ENCODE measurements at places on chromosomes 7 and 10.

DNA sequence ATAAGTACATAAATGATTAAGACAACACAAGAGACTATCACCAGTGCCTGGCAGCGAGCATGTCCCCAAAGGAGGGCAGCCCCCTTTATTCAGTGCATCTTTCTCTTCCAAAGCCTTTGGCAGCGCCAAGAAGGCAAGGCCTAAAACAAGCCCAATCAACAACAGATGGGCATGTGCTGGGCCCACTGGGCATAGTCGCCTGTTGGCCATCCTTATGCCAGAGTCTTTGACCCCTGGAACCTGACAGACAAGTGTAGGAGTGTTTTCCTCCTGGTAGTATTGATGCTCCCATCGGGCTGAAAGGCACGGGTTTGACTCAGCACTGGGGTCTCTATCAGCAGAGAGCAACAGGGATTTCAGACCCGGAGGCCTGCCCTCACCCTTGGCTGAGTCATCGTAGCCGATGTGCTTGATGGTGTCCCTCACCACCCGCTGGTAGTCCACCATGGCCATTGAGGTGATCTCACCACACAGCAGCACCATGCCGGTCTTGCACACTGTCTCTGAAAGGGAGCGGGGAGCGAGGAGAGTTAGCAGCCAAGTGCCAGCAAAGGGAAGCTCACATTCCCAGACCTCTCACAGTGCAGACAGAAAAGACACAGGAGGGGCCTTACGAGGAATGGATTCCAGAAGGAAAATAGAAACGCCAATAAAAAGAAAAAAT is 5.8 kb downstream of the MAT1A start:
- no peak for DNase-seq

DNA sequence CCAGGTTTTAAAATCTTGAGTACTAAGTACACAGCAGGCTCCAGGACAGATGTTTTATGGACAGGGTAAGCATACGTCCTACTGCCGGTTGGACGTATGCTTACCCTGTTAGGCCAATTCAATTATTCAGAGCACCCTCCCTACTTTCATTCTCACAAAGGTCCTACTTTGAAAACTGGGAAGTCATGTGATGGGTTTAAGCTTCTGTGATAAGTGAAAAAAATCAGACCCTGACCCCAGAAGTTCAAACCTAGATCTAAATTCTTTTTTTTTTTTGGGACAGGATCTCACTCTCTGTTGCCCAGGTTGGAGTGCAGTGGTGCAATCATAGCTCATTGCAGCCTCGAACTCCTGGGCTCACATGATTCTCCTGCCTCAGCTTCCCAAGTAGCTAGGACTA is 55.2 kb downstream of the HIPK2 start:
- no peak for DNase-seq

- DNase-seq: no peak
These were observed 57.9 kb downstream of the SDK1 start for GRCh38 chr7:3358991-3359390.

DNA sequence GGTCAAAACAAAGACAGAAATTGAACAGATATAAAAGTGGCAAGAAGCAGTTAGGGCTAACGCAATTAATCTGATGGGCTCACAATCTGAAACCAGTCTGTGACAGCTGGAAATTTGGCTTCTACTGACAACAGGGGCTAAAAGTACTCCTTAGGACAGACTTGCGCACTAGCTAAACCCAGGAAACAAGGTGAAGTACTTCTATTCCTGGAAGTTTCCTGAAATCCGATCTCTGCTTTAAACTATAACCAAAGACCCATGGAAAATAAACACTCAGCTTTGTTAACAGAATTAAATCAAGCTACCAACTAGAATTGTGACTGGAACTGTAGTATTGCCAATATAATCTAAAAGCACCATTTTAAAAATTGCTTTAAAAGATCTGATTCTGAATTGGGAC is 520.2 kb upstream of the ZWINT start:
- DNase-seq: no peak

DNA sequence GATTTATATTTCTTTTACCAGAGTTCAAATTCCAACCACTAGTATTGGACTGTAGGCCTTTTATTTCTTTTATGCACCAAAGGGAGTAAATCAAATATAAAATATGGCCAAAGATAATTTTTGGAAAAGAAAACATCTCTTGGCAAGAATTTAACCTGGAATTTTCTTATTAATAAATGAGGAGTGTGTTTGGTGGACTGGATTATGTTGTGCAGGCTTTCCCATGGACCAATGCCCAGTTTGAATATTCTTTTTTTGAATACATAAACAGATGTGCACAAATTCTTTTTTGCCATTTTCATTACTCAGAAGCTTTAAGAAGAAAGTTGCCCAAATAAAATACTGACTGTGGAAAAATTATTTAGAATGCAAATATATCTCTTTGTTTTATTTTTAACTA is 22.1 kb upstream of the PRKG1 start:
- no peak for DNase-seq

- no peak for DNase-seq
These were observed 27.4 kb upstream of the GDI2 start for GRCh38 chr10:5840314-5841307.

DNA sequence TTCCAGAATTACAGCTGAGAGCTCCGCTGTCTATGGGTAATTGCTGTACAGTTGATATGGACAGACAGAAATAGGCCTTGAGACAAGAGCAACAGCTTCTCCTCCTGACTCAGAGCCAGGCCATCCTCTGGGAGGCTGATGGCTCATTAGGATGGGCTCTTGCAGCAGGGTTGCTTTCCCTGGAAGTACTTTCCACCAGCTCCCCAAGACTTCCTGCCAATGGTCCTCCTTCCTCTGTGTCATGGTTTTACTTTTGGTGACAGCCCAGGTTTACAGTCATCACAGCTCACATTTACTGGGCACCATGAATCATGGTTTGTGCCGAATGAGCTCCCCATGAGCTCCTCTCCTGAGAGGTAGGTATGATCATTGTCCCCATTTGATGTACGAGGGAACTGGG is 131.8 kb downstream of the HECW1 start:
- no peak for DNase-seq

DNA sequence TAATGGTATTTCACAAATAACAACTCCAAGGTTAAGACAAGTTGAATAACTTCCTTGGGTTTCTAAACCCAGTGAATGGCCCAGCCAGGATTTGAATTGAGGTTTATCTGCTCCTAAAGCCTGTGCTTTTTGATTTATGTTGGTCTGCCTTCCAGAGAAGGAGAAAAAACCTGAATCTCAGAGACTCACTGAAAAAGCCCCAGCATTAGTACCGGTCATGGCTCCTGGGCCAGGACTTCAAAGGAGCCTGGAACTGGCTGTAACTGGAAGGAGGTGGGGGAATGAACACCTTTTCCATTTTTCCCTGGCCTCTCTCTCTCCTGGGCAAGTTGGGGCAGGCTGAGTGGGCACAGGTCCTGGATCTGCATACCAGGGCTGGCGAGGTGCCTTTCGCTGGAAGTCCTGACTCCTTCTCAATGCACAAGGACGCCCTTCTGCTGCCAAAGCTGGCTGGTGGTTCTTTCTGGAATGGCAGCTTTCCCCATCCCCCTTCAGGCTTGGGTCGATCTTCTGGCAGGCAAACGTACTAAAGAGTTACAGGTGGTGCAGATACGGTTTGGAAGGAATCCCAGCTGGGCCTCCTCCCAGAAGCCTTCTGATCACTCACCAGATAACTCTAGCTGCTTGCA is 268.2 kb downstream of the PTEN start:
- no peak for DNase-seq

DNA sequence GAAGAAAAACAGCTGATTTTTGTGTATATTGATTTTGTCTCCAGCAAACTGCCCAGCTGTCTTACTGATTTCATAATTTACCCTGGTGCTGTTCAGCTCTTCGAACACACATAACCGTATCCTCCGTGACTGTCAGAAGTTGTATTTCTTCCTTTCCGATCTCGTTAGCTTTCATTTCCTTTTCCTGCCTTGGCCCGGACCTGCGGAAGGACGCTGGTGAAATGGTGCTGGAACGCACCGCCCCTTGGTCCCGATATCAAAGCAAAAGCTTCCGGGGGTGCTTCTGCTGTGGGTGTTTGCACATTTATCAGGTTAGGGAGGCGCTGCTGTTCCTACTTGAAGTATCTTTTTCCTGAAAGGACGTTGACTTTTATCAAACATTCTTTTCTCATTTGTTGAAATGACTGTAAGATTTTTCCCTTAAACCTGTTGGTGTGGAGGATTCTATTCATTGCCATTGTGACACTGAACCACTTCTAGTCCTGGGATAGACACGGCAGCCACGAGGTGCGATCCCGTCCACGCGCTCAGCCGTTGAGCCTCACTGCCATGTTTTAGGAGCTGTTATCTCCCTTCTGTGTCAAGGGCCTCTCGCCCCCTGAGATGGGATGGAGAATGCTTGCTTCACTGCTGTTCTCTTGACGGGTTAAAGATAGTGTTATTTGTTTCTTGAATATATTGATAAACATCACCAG is 72.6 kb downstream of the FOXL3 start:
- DNase-seq: no peak

DNA sequence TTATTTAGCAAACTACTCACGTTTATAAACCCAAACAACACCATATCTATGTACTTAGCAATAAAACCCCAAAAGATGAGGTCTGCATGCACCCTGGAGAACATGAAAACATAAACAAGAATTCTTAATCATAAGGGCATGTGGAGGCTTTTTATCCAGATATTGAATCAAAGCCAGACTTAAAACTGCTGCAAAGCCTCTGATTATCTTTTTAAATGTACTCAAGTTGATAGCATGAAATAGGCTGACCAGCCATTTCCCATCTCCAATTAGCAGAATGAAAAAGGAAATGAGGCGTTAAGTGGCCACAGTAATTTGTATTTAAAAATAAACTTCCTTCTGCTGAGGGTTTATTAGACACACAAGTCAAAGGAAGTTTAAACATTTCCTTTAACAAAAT is 48.3 kb downstream of the ITIH5 start:
- no peak for DNase-seq

- no peak for DNase-seq
These were observed 38.6 kb downstream of the ELFN1 start for GRCh38 chr7:1708596-1709251.

DNA sequence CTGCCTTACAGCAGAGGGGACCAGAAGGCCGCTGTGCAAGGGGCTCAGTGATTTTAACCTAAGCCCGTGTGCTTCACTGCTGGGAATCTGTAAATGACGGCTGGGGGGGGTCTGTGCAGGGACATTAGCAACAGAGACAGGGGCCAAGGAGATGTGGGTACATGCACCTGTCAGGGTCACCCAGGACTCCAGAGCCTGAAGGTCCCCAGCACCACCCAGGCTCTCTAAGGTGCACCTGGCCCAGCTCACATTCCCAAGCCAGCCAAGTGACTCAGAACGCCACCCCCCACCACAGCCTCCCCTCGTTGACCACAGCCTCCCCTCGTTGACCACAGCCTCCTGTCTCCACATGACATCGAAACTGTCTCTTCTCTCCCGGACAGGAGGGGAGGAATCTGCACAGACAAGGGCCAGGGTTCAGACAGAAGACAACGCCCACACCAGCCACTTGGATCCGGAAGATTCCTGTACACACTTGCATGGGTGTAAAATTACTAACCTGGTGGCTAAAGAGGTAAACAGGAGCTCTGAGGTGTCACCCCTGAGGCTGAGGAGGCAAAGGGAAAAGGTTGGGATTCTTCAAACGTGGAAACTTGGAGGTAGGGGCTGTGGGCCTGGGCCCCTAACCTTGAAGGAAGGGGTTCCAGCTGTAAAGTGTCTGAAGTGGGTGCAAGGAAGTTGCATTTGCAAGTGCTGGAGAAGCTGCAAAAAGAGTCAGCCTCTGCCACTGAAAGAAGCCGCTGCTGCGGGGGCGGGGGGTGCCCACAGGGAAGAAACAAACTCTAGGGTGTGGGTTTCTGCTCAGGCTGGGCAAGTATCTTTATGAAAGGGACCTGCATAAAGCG is 27.0 kb downstream of the CALML3 start:
- peak; percentile 61 for DNase-seq

GRCh38 chr10:19882621-19883020 is 66.4 kb downstream of the PLXDC2 start:
- DNase-seq: no peak

GRCh38 chr10:121310151-121310711 is 288.0 kb downstream of the FGFR2 start:
- DNase-seq: no peak

GRCh38 chr7:100629117-100629716 is 12.1 kb downstream of the TFR2 start:
- DNase-seq: no peak

- no peak for DNase-seq
These were observed 68.3 kb downstream of the SNX13 start for GRCh38 chr7:17871815-17872533.

- DNase-seq: no peak
These were observed 1.4 kb upstream of the IL6 start for GRCh38 chr7:22725585-22725984.

- peak; percentile 52 for DNase-seq
These were observed 138.2 kb downstream of the SVIL start for GRCh38 chr10:29496341-29497162.

- no peak for DNase-seq
These were observed 6.2 kb upstream of the TMEM243 start for GRCh38 chr7:87225696-87226095.

DNA sequence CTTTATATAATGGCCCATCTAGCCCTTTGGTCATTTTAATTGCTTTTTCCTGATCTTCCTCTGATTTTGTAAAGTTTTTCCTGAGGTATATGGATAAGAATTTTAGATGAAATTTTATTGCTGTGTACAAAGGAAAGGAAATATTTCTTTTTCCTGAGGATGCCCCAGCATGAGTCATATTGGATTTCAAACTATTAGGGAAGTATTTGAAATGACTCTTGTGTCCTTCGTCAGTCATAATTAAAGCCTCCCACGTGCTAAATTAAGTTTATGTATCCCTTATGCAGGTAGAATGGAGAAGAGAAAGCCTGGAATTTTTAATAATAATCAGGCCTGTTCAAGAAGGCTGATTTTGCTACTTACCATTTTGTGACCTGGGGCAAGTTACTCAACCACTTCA is 82.6 kb upstream of the GLI3 start:
- DNase-seq: no peak

DNA sequence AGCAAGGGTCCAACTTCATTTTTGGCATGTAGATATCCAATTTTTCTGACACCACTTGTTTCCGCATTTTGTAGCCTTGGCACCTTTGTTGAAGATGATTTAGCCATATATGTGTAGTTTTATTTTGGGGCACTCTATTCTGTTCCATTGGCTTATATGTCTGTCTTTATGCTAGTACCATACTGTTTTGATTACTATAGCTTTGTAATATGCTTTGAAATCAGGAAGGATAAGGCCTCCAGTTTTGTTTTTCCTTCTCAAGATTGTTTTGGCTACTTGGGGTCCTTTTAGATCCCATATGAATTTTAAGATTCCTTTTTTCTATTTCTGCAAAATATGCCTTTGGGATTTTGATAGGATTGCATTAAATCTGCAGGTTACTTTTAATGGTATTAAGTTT is 9.5 kb upstream of the BTBD16 start:
- no peak for DNase-seq

- no peak for DNase-seq
These were observed 427.4 kb downstream of the SH2D4B start for GRCh38 chr10:80964955-80965614.

All from activated CD8-positive, alpha-beta memory T cell treated with anti-CD3 and anti-CD28 coated beads for 48 hours (primary cell).